Endothelial cell (in vitro differentiated cells): ENCODE measurements at places on chromosomes 11 and 22. TPM values are rescaled to one million over a fixed set of nuclear protein-coding genes. Genes with fewer than 3 reads are reported as not detected.

Gene KRTAP5-11
- total RNA-seq, result not detected

Gene EP300
- total RNA-seq, result 115 TPM

Gene RNF214
- 37.1 TPM for total RNA-seq

GRCh38 chr11:102012946-102013345 is 34.3 kb upstream of the CFAP300 start:
- H3K36me3 ChIP-seq, result no peaks in the 10 kb centered on the region
- no peak overlapping the region for H3K27ac ChIP-seq
- H3K4me1 ChIP-seq, result no peaks in the 10 kb centered on the region

DNA sequence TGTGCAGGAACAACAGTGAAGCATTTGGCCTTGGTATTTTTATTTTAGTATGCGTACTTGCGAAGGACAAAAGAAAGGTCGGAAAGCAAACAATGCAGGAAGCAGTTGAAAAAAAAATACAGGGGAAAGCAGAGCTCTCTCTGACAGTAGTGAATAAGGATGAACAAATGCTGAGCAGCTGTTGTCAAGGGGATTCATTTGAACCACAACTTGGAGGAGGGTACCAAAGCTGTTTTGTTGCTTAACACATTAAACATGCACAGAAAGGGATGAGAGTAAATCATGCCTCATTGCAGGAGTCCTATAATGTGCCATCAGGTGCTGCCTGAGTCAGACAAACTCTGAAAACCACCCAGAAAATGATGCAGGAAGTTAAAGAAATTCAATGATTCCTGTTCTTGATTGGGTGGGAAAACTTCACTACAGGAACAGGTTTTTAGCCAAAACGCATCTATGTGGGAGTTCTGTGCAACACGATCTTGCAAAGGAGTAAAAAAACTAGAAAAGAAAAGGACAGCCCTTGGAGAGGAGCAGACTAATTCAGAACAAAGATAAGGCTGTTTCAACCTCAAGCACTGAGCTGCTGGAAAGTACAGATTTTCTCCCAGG is 2113.5 kb downstream of the LRRC4C start:
- peaks cover 4% of the 10 kb centered on the region for H3K4me1 ChIP-seq
- no peak overlapping the region for H3K4me3 ChIP-seq
- no peak for DNase-seq
- H3K27ac ChIP-seq, result no peak overlapping the region
- no peaks in the 10 kb centered on the region for H3K36me3 ChIP-seq
- H3K27me3 ChIP-seq, result no peaks in the 10 kb centered on the region
